ENCODE measurements at places on chromosomes 12 and 14. TPM values are rescaled to one million over a fixed set of nuclear protein-coding genes. Genes with fewer than 3 reads are reported as not detected.

Gene IL22
- total RNA-seq, result not detected

Gene KRT6C
- total RNA-seq, result not detected

Gene FOXG1
- total RNA-seq, result not detected

Gene DAO
- not detected for total RNA-seq

Gene AREL1
- 24.8 TPM for total RNA-seq

Gene ABCD2
- total RNA-seq, result not detected

Gene AQP5
- 3.2 TPM for total RNA-seq
